ENCODE measurements at places on chromosomes 7 and 10. TPM values are rescaled to one million over a fixed set of nuclear protein-coding genes. Genes with fewer than 3 reads are reported as not detected.
A peak's percentile ranks its signal among the peaks of the same experiment; 100 is the strongest.

P4HA1 gene
- total RNA-seq: 106 TPM

LLCFC1 gene
- total RNA-seq: not detected

DNA sequence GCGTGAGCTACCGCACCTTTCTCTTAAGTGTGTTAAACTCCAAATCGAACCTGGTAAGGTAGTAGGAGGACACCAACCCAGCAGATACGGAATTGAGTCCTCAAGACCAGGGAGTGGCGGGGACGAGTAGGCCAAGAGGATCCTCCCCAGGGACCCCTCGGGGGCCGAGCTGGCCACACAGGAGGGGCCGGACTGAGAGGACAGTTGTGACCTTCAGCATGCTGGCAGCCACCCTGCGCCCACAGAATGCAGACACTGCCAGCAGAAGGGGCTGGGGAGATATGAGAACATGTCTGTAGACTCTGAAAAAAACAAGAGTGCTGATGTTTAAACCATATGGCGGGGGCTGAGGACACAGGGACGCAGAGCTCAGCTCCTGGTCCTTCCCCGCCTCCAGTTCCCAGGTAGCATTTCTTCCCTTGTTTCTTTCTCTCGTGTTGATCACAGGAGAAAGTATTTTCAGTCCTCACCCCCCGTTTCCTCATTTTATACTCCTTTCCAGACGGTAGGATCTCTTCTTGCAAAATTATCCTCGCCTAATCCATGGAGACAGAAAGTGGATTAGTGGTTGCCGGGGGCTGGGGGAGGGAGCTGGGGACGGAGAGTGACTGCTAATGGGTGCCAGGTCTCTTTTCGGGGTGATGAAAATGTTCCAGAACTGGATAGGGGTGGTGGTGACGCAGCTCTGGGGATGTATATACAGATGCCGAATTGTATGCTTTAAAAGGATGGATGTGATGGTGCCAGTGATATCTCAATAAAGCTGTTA lies 11.5 kb upstream of the UNCX start:
- no peak for DNase-seq

GRCh38 chr7:117164620-117165019 lies 158.2 kb downstream of the WNT2 start:
- no peak for DNase-seq

DNA sequence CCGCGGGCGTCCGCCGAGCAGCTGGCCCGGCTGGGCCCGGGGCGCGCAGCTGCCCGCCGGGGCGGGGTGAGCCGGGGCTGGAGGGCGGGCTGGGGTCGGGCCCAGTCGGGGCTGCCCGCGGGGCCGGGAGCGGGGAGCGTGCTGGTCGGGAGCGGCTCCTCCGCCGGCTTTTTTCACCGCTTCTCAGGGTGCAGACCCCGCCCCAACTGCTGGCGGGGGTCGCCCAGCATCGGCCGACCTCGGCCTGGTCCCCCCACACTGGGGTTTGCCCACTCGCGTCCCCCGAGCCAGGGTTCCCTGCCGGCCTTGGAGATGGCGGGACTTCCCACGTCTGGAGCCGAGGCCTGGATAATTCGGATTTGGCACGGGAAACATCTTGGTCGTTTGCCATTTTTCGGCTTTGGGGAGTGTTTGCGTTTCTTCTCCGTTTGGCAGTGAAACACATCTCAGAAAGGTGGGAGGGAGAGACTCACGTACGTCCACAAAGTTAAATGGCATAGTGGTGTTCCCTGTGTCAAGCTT lies 432 bp downstream of the TMEM248 start:
- peak; percentile 46 for DNase-seq

GRCh38 chr7:71535616-71536015 lies 403.7 kb downstream of the GALNT17 start:
- DNase-seq: no peak

DNA sequence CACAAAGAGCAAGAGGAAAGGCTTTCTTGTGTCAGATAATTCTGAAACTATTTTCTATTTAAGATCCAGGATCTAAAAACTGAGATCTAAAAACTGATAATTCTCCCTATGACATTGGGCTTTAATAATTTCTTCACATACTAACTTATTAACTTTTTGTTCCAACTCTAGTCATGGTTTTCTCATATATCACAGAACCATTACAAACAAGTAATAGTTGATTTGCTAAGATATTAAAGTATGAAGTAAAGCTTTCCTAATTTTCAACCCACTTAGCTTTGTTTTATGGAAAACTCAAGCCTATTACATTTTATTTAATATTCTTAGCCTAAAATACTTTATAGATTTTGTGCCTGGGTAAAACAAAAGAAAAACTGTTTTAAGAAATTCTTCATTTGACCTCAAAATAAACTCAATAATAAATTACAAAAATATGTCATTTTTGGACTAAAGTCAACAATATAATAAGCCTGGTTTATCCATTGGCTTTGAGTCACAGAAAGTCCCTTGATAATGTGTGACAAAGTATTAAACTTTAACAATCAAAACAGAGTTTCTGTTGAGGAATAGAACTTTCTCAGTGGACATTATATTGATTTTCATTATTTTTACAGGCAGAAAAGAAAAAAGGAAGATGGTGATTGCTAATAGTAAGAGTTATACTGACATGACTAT lies 1142.9 kb upstream of the SORCS1 start:
- no peak for DNase-seq

DNA sequence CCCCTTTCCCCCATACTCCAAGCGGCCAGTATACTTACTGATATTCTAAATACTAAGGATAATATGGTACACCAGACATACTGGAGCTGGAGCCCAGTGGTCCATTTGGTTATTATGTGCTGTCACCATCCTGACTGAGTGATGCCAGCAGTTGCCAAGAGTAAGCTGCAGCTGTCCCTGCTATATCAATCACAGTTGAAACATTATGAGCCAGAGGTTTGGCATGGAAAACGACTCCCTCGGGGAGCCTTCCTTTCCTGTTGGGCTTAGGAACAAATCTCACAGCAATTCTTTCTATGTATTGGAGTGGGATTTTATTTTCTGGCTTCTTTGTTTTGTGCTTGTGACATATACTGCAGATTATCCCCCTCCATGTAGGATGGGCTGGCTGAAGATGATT lies 32.6 kb downstream of the STRIP2 start:
- DNase-seq: peak; percentile 33
